Tibial nerve (tissue), 4 donors: ENCODE measurements at places on chromosomes 1 and 21.

DNA sequence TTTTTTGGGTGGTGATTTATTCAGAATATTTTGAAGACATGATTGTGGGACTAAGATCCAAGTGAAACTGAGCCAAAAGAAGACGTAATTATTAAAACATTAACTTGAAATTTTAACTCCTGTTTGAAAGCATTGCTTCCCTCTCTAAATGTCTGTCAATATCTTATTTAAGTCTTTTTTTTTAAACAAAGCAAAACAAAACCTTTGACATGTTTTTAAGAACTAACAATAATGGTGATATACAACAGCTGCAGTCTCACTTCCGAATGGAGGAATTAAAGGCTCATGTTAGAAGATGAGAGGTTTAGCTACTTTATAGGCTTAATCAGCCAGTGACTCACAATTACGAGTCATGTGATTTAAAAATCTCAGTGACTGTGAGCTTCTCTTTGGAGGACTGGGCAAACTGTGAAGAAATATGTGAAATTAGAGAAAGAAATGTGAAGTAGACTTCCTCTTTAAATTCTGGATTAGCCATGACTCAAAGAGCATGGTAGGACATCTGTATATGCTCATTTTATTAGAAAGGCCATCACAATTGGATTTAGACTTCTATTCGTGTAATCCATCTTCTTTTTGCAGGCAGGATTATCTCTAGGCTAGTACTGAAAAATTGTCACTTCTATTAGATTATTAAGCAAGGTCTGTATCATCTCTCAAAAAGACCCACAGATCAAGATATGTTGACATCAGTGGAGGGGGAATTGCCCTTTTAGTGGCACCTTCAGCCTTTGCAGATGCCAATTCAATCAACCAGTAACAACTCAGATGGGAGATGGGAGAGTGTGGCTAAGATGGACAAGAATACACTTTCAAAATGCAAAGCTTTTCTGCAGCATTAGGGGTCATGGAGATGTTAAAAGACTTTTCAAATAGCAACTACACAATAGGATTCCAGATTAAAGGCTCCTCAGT, 28.7 kb downstream of the KCNA3 start:
- no peak for DNase-seq

GRCh38 chr1:52343979-52344378, 22.0 kb downstream of the CC2D1B start:
- no peak for DNase-seq

GRCh38 chr1:58591806-58592205, 14.8 kb upstream of the TACSTD2 start:
- no peak for DNase-seq

- peak; percentile 40 for DNase-seq
Measured at GRCh38 chr1:87826681-87827251, 498.1 kb downstream of the LMO4 start.

- peak; percentile 27 for DNase-seq
Measured at GRCh38 chr1:208201229-208201628, 43.0 kb downstream of the PLXNA2 start.

DNA sequence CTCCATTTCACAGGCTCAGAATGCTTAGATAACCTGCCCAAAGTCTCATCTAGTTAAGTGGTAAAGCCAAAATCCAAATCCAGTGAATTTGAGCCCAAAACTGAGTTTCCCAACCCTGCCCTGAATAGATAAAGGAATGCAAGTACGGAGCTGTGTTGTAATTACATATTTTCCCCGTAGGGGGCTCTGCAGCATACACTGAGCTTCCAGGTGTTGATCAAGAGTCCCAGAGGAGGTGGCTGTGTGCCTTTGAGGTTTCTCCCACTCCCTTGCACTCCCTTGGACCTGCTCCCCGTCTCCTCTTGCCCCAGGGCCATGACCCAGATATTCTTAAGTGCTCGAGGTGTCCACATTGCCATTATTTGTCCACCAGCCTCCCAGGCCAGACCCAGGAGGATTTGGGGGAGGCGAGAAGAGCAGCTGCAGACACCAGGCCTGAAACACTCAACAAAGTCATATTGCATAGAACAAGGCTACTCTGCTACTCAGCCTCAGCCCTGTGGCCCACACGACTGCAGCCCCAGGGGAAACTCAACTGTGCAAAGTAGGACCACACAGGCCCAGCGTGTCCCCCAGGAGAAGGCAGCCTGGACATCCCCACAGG, 18.4 kb upstream of the LY9 start:
- DNase-seq, result no peak

DNA sequence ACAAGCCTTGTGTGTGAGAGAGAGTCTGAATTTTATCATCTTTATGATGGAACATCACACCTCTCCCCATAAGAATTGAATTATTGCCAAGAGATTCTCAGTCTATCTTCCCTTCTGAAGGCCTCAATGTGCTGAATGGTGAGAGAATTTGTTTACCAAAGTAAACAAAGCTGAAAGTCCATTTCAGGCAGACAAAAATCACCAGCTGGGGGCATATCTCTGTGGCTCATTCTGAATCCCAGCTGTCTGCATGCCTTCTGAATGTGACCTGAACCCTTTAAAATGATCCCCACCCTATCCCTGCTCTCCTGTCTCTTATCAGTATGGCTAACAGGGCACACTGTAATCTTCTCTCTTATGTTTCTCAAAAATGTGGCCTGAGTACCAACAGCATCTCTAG, 99.1 kb upstream of the CAMK1G start:
- DNase-seq, result no peak

DNA sequence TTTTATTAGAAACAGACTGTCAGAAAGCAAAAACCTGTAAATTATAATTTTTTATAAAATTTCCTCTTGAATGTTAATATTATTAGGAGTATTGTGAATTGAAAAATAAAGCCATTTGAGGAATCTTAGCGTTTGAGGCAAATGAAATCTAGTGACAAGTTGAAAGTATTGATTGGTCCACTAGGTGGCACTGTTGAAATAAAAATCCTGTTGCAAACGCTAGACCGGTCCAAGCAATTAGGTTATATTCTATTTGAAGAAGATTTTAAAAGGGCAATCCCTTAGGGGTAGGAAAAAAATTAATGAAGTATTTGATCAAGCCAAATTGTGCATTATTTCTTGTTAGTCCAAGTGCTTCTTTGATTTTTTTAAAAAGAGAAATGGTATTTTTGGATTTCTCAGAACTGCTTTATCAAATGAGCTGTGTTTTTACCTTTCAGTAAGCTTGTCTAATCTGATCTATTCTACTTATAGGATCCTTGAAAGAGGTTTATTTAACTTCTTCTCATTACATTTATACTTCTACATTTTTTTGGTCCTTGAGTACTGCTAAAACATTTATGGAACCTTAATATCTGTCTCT, 57.7 kb downstream of the ATG4C start:
- DNase-seq, result peak; percentile 71

DNA sequence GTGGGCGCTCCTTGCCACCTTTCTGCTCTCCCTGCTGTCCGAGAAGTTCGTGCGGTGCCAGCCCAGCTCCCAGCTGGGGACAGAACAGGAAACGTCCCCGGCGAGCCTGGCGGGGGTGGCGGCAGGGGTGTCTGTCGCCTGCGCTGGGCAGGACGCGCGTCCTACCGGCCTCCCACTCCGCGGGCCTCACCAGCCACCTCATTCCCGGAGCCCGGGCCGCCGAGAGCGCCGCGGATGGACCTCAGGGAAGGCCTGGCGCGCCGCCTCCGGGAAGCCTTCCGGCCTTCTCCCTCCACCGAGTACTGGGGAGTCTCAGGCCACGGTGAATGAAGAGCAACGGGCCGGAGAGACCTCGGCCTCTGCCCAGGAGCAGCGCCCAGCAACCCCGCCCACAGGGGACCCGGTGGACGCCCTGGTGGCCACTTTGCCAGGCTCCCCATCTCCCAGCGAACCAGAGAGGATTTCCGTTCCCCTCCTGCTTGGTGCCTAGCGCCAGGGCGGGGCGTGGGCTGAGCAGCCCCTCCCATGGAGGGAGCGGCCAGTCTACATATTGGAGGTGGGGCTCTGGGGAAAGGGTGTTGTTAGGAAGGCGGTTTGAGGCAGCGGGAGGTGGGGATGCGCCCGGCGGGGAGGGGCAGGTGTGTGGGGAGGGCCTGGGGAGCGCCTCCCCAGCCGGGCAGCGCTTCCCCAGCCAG, 9.5 kb upstream of the TNFRSF14 start:
- peak; percentile 68 for DNase-seq

- DNase-seq, result peak; percentile 19
Measured at GRCh38 chr1:113390871-113391648, 745 bp downstream of the MAGI3 start.

- no peak for DNase-seq
Measured at GRCh38 chr1:29325675-29326074, 89.4 kb downstream of the PTPRU start.

DNA sequence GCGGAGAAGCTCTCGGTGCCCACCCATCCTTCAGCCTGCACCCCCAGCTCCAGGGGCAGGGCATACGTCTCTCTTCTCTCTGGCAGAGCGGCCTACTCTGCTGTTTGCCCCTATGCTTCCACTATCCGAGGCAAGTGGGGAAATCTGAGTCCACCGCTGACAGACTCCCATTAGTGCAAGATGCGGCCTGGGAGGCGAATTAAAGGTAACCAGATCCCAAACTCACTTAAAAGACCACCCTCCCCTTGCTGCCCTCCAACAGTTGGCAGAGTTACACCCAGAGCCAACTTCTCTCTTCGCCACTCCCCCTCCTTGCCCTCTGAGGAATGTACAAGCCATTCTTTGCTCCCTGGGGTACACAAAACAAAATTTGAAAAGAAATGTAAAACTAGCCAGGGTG, 6.4 kb downstream of the FOXD3 start:
- DNase-seq, result no peak

DNA sequence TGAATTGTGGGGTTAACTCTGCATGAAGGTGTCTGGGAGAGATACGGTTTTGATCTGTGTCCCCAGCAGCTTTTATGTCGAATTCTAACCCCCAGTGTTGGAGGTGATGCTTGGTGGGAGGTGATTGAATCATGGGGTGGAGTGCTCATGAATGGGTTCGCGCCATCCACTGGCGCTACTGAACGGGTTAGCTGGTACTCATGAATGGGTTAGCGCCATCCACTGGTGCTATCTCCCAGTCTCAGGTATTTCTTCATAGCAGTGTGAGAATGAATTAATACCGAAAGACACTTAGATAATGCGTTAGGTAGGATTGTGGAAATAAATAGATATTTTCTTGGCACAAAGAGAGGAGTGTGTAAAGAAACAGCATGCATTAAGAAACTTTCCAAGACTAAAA, 32.9 kb upstream of the CLDN8 start:
- DNase-seq, result no peak

GRCh38 chr1:154729577-154729976, 121.6 kb upstream of the ADAR start:
- DNase-seq, result no peak

DNA sequence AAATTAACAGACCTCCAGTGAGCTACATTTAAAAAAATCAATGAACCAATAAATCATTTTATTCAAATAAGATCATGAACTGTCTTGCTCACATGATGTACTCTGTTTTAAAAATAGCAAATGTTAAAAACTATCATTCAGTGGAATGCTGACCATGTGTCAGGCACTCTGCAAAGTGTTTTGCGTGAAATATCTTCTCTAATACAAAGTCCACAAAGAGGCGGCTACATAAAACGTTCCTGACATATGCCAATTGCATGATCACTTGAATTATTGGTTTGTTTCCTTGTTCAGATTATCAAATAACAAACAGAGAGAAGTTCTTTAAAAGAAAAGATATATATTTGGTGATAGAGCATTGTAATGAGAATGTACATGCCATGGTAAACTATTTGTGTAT, 10.7 kb downstream of the FMO2 start:
- no peak for DNase-seq

- no peak for DNase-seq
Measured at GRCh38 chr1:159429074-159429861, 2.7 kb upstream of the OR10J4 start.

- DNase-seq, result no peak
Measured at GRCh38 chr1:71245246-71245645, 164.4 kb upstream of the ZRANB2 start.

DNA sequence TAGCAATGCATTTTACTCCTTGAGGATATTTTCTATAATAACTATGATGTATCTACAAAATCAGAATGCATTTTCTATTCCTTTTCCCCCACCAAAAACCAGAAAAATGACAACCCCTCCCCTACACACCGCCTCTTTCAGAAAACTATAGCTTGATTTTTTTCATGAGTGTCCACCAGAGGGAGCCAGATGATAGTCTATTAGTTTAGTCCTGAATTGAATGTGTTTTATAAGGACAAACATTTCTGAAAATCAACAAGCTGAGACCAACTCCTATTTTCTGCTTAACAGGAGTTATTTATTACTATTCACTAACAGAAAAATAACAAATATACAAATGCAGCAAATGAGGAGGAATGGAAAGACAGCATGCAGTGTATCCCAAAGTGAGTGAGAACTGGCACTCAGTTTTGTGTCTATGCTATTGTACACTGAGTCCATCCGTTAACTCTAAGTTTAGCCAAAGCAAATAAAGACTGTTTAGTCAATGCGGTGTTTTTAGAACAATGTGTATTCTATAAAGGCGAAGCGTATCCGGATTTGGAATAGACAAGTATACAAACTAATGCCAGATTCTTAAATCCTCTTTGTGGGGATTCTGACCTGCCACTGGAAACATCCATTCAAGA, 182.6 kb downstream of the VAV3 start:
- DNase-seq, result peak; percentile 85

- peak; percentile 21 for DNase-seq
Measured at GRCh38 chr21:25640202-25640942, 1.3 kb downstream of the JAM2 start.

DNA sequence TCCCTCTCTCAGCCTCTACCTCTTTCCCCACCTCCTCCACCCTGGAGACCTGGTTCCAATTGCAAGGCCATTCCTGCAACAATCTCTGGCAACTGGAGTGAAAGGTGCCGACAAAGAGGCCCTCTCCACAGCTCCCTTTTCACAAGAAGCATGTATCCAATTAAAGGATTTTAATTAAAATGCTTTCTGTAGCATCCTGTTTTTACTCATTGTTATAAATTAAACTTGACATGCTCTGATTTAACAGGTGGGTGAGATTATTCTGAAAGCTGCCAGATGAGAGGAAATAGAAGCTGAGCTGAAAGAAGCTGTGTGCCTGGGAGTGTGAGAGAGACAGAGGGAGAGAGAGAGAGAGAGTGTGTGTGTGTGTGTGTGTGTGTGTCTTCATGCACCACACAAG, 160.5 kb downstream of the TBX15 start:
- no peak for DNase-seq

DNA sequence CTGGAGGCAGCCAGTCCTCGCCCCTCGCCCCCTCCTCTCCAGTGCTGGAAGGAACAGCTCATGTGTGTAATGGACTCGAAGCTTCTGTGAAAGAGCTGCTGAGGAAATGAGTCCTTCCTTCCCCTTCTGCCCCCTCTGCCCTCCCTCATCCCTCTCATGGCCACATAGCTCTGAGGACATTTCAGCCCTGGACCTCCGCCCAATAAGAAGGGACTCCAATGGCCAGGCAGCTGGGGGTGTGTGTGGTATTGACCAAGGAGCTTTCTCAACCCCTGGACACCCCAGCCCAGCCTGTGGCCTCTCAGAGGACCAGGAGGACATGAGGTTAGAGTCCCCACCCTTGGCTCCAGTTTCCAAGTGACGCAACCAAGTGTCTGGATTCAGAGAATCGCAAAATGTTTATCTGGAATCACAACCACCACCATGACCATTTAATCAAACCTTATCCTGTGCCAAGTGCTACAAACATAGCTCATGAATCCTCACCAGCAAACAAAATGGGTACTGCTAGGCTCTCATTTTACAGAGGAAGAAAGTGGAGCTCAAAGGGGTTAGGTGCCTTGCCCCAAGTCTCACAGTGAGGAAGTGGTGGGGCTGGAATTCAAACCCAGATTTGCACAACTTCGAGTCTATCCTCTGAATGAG, 47.8 kb upstream of the ECE1 start:
- peak; percentile 93 for DNase-seq
